ENCODE measurements at places on chromosomes 16 and 17. TPM values are rescaled to one million over a fixed set of nuclear protein-coding genes. Genes with fewer than 3 reads are reported as not detected.

Gene PDILT
- total RNA-seq = not detected

DNA sequence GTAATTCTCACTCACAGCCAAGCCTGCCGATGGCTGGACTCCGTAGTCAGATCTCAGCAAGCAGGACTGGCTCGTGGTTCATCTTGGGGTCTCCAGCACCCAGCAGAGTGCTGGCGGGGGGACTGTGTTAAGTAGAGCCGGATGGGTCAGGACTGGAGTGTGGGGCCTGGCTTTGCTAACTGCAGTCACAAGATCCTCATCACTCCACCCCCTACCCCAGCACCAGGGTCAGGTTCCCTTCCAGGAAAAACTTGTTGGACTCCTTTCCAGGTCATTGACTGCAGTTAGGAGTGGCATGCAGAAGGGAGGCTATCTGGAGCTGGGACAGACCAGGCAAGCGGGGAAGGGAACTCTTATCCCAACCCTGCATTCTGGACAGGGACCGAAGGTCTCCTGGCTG, 6.0 kb downstream of the CIITA start:
- no peak for DNase-seq
- H3K4me3 ChIP-seq = no peak overlapping the region
- peaks cover 3% of the 10 kb centered on the region for H3K27me3 ChIP-seq
- H3K27ac ChIP-seq = no peak overlapping the region
- no peaks in the 10 kb centered on the region for H3K36me3 ChIP-seq
- peaks cover 30% of the 10 kb centered on the region for H3K4me1 ChIP-seq

Gene EVI2B
- 176 TPM for total RNA-seq

Gene KRT9
- total RNA-seq = not detected

DNA sequence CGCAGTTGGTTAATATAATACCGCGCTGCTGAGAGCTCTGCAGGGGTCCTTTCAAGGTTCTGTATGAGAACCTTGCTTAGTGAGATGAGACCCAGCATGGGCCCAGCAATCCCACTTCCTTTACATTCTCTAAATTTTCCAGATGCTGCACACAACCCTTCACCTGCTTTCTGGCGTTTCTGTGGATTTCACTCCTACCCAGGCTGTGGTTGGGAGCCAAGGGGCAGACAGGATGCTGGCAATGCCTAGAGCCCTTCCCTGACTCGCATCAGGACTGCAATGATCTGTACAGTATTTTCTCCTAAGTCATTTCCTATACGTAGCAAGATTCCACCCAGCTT, 10.1 kb upstream of the PIPOX start:
- H3K4me3 ChIP-seq = no peak overlapping the region
- H3K27ac ChIP-seq = no peak overlapping the region
- H3K4me1 ChIP-seq = no peaks in the 10 kb centered on the region

DNA sequence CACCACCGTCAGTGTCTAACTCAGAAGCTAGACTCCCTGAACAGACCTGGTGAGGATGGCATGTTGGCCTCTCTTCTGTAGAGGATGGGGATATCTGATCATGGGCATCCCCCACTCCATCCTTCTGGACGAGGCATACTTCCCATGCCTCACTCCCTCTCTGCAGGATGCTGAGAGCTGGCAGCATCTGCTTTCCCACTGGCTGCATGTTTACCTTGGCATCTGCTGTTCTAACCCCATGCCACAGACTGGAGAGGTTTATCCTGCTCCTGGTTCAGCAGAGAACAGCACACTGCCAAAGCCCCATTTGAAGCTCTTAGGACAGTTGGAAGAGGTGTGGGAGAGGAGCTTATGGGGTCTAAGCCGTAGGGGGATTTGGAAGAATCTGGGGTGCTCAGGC, 46.0 kb downstream of the YPEL2 start:
- no peaks in the 10 kb centered on the region for H3K36me3 ChIP-seq
- DNase-seq = no peak
- no peak overlapping the region for H3K27ac ChIP-seq
- no peaks in the 10 kb centered on the region for H3K27me3 ChIP-seq
- no peak overlapping the region for H3K4me3 ChIP-seq

- DNase-seq = no peak
- H3K36me3 ChIP-seq = peaks cover 10% of the 10 kb centered on the region
- H3K27ac ChIP-seq = no peak overlapping the region
- H3K4me3 ChIP-seq = no peak overlapping the region
These were observed 74.0 kb downstream of the N4BP1 start for GRCh38 chr16:48535831-48536613.

GRCh38 chr17:2981325-2981724, 82.1 kb downstream of the OR1D5 start:
- H3K4me3 ChIP-seq = no peak overlapping the region
- H3K27ac ChIP-seq = no peak overlapping the region
- H3K4me1 ChIP-seq = no peaks in the 10 kb centered on the region
- no peak for DNase-seq
- H3K36me3 ChIP-seq = peaks cover 45% of the 10 kb centered on the region
- no peaks in the 10 kb centered on the region for H3K27me3 ChIP-seq

DNA sequence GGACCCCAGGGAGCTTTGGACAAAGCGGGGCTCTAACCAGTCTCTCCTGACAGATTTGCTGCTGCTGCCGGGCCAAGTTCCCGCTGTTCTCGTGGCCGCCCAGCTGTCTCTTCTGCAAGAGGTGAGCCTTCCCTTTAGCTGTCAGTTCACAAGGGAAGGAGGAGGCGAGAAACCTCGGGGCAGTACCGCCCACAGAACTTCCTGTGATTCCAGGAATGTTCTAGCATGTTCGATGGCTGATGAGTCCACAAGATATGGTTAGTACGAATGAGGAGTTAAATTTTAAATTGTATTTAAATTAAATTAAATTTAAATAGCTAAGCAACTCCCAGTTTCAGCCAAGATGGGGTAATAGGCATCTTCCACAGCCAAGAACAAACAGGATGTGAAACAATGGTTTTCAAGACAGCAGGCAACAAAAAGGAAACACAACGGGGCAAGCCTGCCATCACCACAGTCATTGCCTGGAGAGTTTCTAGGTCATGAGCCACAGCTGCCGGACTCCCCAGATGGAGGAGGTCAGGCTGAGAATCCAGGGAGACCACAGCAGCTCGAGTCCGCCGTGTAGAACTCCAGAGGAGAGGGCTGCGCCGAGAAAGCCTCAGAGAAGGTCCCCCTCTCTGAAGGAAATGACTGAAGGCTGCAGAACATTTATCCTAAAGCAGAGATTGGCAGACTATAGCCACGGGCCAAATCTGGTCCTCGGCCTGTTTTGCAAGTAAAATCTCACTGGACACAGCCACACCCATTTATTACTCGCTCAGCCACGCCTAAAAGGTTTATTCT, 9.5 kb upstream of the TCF25 start:
- H3K4me1 ChIP-seq = peaks cover 41% of the 10 kb centered on the region
- no peaks in the 10 kb centered on the region for H3K36me3 ChIP-seq
- H3K27me3 ChIP-seq = no peaks in the 10 kb centered on the region
- H3K4me3 ChIP-seq = no peak overlapping the region
- H3K27ac ChIP-seq = peak overlapping the region; percentile 61
- peak; percentile 58 for DNase-seq

- H3K4me3 ChIP-seq = no peak overlapping the region
- DNase-seq = no peak
- no peak overlapping the region for H3K27ac ChIP-seq
- no peaks in the 10 kb centered on the region for H3K4me1 ChIP-seq
- H3K36me3 ChIP-seq = no peaks in the 10 kb centered on the region
These were observed 250.0 kb downstream of the ABCC12 start for GRCh38 chr16:47905771-47906170.

Gene FN3KRP
- 37.6 TPM for total RNA-seq

Gene SLC7A6OS
- total RNA-seq = 51.9 TPM

Gene WNK4
- total RNA-seq = 0.14 TPM

Gene KCTD19
- total RNA-seq = not detected

- H3K27ac ChIP-seq = no peak overlapping the region
- H3K4me1 ChIP-seq = no peaks in the 10 kb centered on the region
- no peaks in the 10 kb centered on the region for H3K27me3 ChIP-seq
- DNase-seq = no peak
- H3K4me3 ChIP-seq = no peak overlapping the region
- no peaks in the 10 kb centered on the region for H3K36me3 ChIP-seq
These were observed 3.8 kb upstream of the ANKFN1 start for GRCh38 chr17:56149266-56150036.

DNA sequence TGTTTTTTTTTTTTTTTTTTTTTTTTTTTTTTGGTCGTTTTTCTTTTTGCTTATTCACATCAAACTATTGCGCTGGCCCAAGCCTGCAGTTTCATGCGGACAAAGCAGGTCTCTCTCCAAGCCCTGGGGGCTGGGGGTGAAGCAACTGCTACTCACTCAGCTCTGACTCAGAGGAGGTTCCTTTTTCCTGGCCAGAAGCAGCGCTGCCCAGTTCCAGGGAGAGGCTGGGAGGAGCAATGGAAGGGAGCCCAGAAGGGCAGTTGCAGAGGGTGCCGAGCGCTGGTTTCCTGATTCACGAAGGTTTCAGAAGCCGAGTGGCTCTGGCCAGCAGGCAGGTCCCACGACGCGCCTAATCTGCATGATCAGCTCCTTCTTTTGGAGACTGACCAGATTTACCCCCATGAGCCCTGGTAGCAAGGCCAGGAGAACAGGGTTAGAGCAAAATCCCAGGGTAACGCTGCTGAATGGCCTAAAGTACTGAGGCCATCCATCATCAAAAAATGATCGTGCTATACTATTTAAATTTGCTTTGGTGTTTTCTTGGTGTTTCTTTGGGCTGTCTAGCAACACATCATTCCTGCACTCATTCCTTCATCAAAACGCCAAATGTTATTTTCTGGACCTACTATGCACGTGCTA, 144.7 kb upstream of the SOX9 start:
- H3K27ac ChIP-seq = no peak overlapping the region
- no peaks in the 10 kb centered on the region for H3K36me3 ChIP-seq
- H3K4me1 ChIP-seq = no peaks in the 10 kb centered on the region
- DNase-seq = no peak

GRCh38 chr16:73074382-73074781, 26.5 kb upstream of the ZFHX3 start:
- H3K4me1 ChIP-seq = no peaks in the 10 kb centered on the region
- H3K27me3 ChIP-seq = no peaks in the 10 kb centered on the region
- H3K36me3 ChIP-seq = no peaks in the 10 kb centered on the region
- no peak overlapping the region for H3K27ac ChIP-seq

DNA sequence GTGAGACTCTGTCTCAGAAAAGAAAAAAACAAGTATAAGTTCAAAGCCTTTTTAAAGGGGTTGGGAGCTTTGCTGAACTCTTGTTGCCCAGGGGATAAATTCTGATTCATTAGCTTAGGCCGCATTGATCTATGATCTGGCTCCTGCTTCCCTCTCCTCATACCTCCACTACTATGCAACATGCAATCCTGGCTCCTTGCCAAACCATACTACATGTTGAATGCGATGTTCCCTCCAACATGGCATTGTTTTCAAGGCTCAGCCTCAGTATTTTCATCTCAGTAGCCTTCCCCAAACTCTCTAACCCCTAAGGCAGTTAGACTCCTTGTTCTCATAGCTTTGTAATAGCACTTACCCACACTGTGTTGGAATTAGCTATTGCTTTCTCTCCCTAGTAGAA, 6.2 kb downstream of the REXO5 start:
- no peak overlapping the region for H3K27ac ChIP-seq
- peaks cover 5% of the 10 kb centered on the region for H3K4me1 ChIP-seq
- no peaks in the 10 kb centered on the region for H3K36me3 ChIP-seq
- no peak for DNase-seq
- no peaks in the 10 kb centered on the region for H3K27me3 ChIP-seq

Gene ZNF19
- 8.1 TPM for total RNA-seq

- DNase-seq = no peak
- H3K4me3 ChIP-seq = no peak overlapping the region
- H3K27ac ChIP-seq = no peak overlapping the region
- H3K4me1 ChIP-seq = no peaks in the 10 kb centered on the region
These were observed 1.9 kb downstream of the C1QTNF8 start for GRCh38 chr16:1094124-1094479.

- no peak overlapping the region for H3K4me3 ChIP-seq
- H3K27me3 ChIP-seq = no peaks in the 10 kb centered on the region
- DNase-seq = no peak
- peaks cover 17% of the 10 kb centered on the region for H3K4me1 ChIP-seq
These were observed 20.5 kb downstream of the KRT9 start for GRCh38 chr17:41551365-41551764.

Gene EPOP
- 0.09 TPM for total RNA-seq

Data from CD4-positive, alpha-beta memory T cell (primary cell).